ENCODE measurements at places on chromosomes 2 and 18.
A peak's percentile ranks its signal among the peaks of the same experiment; 100 is the strongest.

- DNase-seq = peak; percentile 11
Measured at GRCh38 chr2:53751728-53752127, 15.9 kb upstream of the CHAC2 start.

DNA sequence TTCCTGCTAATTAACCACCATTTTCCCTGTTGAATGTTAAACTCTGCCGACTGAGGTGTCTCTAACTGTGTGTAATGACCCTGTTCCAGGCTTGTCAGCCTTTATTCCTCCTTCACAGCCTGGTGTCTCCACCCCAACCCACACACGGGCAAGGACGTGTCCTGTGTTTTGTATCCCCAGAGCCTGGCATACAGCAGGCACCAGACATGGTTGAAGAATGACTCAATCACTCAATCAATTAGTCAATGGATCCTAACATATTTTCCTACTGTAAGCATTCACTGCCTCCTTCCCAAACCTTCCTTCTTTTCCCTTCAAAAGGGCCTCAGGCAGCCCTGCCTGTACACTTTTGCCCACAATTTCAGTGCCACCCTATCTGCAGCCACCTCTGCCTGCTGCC, 2.7 kb upstream of the TNS1 start:
- DNase-seq = no peak

DNA sequence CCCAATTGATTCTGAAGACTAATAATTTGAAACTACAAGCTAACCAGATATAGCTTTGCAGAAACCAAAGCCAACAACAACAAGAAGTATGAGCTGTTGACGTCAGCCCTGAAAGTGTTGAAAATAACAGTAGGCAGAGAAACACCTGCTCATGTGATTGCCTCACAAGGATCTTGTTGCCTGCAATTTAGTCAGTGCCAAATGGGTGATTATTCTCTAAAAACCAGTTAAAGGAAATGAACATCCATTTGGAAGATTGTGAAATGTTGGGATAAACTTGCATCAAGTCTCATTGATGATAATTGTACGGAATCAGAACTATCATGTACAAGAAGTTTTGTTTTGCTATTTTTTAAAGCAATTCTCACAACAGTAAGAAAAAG, 2.8 kb downstream of the CYTIP start:
- DNase-seq = no peak

DNA sequence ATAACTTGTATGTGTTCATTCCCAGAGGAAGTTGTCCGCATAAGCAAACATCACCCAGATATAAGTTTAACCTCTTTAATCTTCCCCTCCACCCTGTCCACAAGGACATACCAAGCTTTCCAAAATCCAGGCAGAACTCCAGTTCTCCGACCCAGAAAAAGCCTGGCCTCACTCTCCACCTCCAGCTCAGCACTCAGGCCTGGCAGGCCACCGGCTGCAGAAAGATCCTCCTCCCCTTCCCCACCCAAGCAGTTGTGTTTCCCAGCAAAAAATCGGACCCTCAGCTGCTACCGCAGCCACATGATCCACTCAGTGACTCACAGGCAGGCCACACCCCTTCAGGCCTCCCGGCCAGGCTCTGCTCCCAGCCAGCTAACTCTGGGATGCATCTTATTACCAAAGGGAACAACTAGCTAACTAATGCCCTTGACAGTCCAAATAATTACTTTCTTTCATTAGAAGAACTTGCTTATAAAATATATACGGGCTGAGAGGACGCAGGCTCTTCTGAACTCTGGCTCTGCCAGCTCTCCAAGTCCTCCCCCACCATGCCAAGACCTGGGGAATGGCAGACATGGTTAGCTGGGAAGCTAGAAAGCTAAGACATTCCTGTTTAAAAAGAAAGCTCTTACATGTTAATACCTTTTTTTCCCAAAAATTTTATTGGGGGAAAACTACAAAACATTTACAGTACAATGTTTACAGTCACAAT, 4.5 kb downstream of the ZFP36L2 start:
- DNase-seq = peak; percentile 89

GRCh38 chr2:128661311-128661710, 342.6 kb upstream of the HS6ST1 start:
- no peak for DNase-seq

DNA sequence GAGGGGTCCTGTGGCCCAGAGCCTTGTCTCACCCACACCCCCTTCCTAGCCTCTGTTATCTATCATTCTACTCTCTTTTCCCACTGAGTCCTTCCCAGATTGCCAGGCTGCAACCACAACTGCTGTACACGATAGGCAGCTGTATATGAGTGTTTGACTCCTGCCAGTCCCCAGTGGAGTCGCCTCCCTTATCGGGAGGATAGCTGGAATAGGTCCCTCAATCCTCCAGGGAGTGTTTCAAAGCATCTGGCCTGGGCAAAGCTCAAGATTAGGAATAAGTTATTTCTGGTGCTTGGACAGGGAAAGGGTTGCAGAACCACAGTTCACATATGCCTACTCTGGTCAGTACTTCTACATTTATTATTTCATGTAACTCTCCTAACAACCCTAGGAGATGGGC, 4.8 kb downstream of the MSGN1 start:
- no peak for DNase-seq

DNA sequence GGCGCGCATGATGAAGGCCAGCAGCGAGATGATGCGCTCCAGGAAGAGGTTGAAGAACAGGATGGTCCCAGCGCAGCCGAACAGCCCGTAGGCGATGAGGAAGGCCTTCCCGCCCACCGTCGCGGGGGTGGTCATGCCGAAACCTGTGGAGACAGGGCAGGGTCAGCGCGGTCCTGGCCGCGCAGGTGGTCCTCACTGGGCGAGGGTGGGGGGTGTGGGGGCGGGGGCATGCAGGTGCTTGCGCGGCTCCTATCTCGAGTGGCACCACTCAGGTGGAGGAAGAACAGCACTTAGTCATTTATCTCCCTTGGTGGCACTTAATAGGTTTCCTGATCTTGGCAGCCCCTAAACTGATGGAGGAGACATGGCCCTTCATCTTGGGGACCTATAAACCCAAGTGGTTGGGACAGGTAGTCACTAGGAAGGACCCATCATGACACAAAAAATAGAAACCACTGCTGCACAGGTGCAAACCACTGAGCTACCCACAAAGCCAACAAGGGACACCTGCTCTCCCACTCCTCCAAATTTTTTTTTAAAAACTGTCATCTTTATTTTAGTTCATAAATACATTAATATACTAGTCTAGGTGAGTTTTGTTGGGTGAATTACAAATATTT, 118.8 kb downstream of the MSH2 start:
- DNase-seq = no peak

GRCh38 chr2:132460781-132461180, 44.2 kb downstream of the GPR39 start:
- no peak for DNase-seq

GRCh38 chr2:11024259-11024645, 112.5 kb downstream of the KCNF1 start:
- no peak for DNase-seq

GRCh38 chr18:80105369-80106167, 3.5 kb upstream of the ADNP2 start:
- DNase-seq = no peak

DNA sequence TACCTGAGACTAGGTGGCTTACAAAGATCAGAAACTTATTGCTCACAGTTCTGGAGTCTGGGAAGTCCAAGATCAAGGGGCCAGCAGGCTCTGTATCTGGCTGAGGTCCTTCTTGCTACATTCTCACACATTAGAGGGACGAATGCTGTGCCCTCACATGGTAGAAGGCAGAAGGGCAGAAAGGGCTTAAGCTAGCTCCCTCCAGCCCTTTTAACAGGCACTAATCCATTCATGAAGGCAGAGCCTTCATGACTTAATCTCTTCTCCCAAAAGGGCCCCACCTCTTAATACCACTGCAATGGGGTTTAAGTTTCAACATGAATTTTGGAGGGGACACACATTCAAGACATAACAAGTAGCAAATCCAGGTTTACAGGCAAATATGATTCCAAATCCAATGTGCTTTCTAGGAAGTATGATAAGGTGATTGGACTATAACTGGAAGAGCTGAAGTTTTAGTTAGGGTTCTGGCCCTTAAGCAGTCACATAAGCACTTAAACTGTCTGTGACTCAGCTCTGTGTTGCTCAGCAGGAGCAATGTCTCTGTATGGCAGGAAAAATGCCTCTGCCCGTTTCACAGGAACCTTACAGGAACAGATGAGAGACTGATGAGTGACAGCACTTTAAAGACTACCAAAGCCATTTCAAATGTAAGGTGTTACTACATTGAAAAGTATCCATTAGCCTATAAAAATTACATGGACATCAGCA, 119.6 kb upstream of the PTPRM start:
- DNase-seq = no peak

DNA sequence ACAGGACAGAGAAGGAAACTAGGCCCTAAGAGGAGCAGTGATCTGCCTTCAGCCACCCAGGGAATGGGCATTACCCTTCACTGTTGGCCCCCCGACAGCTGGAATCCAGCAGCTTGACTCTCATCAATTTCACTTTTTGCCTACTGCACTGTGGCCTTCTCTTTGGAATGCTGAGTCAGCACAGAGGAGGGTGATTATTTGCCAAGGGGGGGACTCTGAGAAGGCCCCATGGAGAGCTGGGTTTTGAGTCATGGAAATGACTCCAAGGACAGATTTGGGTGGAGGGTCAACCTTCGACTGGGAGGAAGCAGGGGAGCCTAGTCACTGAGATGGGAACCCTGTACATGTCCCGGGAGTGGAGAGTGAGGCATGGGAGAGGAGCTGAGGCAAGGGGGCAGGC, 38.1 kb upstream of the NTSR2 start:
- no peak for DNase-seq

- DNase-seq = no peak
Measured at GRCh38 chr2:206457188-206457634, 13.9 kb downstream of the ADAM23 start.

DNA sequence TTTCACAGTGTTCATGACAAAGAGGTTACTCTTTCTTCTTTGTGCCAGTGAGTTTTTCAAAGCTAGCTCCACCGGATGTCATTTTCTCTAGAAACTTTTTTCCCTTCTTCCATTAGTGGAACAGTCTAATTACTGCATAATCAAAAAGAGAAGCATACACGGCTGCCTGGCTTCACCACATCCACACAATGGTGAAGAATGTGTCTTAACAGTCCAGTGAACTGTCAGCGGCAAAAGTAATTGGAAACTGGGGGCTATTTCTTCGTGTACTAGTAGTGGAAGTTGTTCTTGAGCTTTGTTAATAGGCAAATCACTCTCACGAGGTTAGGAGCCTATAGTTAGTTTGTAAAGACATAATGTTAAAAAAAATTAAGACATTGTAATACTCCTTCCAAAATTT, 32.9 kb upstream of the PIK3C3 start:
- DNase-seq = no peak

DNA sequence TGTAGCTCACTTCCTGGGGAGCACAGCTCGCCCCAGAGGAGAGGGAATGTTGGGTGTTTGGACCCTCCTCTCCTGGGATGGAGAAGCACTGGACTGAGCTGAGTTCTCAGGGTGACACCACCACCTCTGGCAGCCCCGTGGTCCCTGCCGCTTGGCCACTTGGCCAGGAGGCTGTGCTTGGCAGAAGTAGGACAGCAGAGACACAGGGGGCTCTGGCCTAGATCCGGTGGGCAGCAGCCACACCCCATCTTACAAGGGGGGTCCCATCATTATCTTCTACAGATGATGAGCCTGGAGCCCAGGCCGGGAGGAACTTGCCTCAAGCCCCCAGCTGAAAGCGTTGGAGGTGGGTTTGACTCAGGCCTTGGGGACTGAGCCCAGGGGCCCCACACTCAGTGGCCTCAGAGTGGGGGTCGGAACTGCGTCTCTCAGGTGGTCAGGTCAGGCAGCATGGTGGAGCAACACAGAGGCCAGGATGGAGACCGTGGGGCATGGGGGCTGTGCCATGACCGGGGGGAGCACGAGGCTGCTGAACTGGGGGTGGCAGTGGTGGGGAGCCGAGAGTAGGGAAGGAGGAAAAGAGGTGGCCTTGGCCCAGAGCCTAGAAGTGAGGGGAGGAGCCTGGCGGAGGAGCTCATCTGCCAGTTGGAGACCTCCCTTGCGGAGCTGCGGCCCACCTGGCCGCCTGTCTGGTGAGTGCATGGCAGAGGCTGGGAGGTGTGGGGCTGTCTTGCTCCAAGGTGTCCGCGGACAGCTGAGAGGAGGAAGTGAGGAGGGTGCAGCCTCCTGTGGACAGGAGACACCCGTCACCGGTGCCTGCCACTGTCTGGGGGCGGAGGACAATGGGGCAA, 63.6 kb upstream of the HDAC4 start:
- no peak for DNase-seq

DNA sequence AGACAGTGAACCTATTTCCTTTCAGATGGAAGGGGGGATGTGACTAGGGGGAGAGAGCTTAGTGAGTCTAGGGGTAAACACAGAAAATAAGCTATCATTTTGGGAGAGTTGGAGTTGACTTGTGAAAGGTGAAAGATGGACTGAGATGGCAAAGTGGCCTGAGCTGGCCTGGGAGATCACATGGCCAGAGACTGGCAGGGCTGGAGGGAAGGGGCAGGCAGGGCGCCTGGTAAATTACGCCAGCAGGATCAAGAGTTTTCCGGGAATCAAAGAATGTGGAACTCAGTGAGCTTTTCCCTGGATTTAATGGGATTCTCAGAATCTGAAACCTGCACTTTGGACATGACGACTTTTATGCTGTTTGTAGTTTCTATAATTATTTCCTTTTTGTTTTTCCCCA, 841 bp upstream of the CFAP65 start:
- no peak for DNase-seq

DNA sequence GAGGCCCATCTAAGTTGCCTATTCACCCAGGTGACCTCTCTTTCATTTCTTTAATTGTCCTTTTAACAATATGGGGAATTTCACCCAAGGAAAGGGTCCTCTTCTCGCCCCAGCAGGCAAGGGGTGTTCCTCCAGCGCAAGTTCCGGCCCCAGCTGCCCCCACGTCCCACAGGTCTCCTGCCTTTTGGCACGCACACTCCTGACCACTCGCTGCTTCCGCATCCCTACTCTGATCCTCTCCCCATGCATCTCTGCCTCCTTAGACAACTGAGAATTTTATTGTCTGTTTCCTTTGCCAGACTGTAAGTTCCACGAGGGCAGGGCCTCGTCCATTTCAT, 684 bp upstream of the ARPC2 start:
- DNase-seq = no peak

GRCh38 chr2:198950803-198951202, 506.9 kb downstream of the SATB2 start:
- DNase-seq = no peak

GRCh38 chr2:166031054-166031453, 77.5 kb upstream of the TTC21B start:
- DNase-seq = peak; percentile 3

GRCh38 chr2:199409759-199410529, 47.8 kb downstream of the SATB2 start:
- no peak for DNase-seq

DNA sequence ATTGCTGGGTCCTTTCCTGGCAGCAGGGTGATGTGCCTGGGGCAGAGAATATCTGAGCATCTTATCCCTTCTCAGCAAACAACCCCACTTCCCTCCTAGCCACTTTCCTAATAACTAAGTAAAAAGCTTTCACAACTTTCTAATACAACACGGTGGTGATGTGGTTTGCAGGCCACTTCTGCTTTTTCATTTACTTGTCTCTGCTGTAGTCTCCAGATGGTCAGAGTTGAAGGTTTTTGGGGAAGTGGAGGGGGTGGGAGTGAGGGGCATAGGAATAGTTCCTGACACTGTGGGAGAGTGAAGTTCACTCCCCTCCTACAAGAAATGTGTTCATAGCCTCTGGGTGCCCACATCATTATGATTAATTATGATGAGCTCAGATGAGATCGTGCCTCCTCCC, 11.6 kb downstream of the OXER1 start:
- no peak for DNase-seq

GRCh38 chr18:57976230-57976773, 67.7 kb upstream of the NEDD4L start:
- DNase-seq = no peak

- no peak for DNase-seq
Measured at GRCh38 chr2:225502971-225503370, 103.5 kb downstream of the NYAP2 start.

Data from dermis blood vessel endothelial cell (primary cell).